ENCODE measurements at places on chromosomes 11 and 22.

DNA sequence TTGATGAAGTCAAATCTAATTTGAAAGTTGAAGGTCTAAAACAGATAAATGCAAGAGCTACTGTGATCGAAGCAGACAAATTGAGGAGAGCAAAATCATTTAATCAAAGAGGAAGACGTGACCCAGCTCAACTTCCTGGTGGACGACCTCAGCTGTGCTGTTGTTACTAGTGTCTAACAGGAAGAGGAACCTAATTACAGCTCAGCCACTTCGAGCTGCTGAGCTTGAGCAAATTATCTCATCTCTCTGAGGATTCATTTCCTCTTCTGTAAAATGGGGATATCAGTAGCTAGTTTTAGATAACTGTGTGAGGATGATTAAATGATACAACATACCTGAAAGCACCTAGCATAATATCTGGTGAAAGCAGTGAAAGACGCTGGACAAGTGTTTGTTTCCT lies 48.6 kb upstream of the OLFML1 start:
- DNase-seq: no peak

DNA sequence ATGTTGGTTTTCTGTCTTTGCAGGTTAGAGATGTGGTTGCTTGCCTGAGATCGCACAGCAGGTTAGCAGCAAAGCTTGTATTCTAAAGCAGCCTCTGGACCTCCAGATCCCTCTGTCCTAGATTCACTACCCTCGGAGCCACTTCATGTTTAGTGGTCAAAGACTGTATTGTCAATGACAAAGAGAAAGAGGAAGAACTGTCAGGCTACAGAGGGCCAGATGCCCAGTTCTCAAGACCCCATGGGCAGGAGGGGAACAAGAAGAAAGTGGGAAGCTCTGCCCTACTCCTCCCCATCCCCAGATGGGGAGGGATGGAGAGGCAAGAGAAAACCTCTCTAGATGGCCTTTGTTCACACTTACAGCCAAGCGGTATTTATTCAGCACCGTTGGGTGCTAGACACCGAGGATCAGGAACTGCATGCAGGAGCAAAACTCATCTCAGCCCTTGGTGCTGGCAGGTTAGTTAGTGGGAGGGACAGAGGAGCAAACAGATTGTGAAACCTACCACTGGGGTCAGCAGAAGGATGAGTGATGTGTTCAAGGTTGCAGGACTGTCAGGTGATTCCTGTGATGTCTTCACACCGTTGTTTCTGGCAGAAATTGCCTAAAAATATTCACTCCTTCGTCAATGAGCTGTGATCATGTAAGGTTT lies 38.3 kb upstream of the PTPRJ start:
- DNase-seq: no peak

- DNase-seq: no peak
Observed at GRCh38 chr11:12961615-12962014, 47.5 kb upstream of the RASSF10 start.

DNA sequence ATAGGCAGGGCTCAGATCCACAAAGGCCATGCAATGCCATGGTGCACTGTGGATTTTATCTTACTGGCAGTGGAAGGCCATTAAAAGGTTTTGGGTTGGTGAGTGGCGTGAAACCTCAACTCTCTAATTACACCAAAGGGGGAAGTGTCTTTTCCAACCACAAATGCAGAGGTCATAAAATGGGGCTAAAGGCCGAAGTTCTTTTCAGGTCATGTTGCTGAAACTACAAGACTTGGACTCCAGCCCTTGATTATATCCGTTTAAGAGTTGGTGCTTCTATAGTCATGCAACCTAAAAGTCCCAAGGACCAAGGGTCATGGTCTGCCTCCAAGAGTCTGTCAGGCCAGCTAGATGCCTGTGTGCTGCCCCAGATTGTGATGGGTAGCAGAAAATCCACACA lies 434.3 kb downstream of the RAB38 start:
- DNase-seq: no peak

DNA sequence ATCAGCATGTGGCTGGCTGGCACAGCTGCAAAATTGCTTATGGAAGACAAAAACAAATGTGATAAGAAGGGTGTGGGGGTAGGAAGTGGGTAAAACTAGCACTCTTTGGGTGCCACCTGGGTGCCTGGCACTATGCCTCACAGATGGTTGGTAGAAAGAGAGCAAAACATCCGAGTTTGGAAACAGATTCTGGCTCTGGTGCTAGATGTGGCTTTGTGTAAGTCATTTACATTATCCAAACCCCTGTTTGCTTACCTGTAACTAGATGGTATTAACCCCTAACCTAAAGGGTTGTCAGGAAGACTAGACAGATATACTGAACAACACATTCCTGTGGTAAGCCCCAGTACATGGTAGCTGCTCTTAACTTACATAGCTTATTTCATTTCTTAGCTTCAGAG lies 905.6 kb downstream of the DLG2 start:
- DNase-seq: no peak

- no peak for DNase-seq
Observed at GRCh38 chr11:120601536-120601935, 90.0 kb downstream of the GRIK4 start.

DNA sequence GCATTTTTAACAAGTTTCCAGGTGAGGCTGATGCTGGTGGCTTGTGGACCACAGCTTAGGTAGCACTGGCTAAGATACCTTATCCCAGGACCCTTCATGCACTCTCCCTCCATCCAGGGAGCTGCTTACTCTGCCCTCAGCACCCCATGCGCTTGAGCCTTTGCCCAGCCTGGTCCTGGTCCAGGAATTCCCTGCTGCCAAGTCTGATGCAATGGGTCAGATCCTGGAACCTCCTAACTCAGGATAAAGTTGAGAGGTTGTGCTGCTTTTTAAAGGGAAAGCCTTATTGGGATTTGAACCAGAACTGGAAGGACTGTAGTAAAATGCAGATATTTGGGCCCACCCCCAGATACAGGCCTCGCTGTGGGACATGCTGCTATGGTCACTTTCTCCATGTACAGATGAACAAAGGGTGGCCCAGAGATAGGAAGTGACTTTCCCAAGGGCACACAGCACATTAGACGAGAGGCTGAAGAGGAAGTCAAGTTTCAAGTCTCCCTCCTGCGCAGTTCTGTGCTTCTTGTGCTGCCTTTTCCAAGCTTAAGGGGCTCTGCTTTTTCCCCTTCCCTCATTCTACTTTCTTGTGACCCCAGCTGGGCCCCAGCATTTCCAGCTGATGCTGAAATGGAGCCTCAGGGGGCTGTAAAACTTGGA lies 824 bp upstream of the LGALS12 start:
- DNase-seq: no peak

DNA sequence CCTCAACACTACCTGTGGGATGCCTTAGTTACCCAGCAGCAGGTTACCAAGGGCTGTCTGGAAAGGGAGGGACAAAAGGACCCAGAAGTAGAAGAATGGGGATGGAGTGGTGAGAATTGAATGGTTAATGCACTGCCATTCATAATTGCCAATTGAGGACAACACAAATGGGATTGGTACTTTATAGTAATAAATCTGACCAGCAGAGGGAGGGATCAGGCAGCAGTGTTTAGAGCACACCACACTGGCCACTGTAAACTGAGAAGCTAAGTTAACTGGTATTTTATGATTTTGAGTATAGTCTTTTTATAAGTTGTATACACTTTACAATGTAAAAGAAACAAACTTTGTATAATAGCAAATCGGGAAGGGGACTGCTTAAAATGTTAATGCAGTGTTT lies 10.7 kb downstream of the TBRG1 start:
- DNase-seq: no peak

DNA sequence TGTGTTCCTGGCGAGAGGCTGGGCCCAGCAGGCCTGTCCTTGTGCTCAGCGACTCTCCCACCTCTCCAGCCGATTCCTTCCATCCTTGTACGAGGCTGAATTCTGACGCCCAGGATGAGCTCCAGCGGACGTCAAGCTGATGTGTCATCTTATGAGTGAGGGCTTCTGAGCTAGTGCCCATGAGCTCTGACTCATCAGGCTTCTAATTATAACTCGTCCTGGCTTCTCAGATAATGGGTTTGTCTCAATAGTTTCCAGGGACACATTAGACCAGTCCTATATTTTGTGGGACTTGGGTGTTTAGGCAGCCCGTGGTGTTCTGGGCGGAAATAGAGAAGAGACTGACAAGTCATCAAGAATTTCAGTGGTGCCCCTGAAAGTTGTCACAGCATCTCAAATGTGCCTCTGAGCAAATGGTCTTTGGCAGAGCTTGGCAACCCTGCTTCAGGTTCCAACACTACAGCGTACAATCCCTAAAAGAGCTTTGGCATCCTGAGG lies 108.2 kb upstream of the CD44 start:
- no peak for DNase-seq

DNA sequence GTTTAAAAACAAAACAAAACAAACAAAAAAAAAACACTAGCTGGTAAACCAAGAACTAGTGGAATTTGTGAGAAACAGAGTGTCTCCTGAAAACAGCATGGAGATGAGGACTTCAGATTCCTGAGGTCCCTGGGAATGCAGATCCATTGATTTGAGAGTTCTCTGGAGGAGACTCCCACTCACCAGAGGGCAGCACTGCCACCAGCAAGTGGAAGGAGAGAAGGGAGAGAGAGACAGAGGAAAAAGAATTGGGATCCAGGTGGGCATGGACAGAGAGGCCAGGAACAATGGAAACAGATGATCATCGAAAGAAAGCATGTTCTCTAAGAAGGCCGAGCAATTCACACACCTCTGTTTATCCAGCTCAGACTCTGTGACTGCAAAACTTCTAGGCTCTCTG lies 31.8 kb downstream of the ETS1 start:
- no peak for DNase-seq

DNA sequence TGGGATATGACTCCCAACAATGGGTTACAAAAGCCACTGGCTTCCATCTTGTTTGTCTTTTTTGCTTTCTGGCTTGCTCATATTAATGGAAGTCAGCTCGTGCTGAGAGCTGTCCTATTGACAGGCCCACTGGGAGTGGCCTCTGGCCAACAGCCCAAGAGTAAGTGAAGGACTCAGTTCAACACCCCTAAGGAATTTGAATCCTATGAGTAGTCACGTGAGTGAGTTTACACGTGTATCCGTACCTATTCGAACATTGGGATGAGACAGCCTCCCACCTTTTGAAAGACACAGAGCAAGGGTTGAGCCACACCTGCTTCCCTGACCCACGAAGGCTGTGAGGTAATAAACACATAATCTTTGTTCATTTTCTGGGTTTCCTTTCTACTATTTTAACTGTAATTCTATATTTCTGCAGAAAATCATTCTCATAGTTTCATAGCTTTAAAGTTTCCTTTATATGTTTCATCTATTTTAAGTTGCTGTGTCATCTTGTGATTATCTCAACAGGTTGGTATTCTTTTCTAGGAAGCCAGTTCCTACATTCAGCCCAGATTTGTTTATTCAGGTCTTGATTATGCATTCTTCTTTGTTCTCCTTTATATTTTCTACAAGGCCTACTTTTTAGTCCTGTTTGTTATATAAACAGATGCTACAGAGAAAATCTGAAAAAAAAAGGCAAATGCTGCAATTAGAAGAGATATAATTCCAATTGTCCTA lies 802.3 kb downstream of the CNTN5 start:
- no peak for DNase-seq

DNA sequence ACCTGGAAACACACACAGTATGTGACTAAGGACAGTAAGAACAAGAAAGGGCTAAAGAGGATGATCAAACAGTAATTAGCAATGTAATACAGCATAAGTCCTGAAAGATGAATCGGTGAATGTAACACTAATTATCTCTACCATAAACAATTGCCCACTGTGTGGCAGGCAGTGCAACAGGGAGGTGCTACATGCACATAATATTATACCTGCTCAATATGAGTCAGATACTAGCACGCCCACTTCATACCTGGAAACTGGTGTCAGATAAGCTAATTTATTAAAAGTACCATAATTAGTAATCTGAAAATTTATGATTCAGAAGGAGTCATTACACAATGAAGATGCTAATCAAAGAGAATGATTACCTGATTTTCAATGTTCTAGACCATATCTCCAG lies 14.9 kb downstream of the CASP12 start:
- DNase-seq: no peak

DNA sequence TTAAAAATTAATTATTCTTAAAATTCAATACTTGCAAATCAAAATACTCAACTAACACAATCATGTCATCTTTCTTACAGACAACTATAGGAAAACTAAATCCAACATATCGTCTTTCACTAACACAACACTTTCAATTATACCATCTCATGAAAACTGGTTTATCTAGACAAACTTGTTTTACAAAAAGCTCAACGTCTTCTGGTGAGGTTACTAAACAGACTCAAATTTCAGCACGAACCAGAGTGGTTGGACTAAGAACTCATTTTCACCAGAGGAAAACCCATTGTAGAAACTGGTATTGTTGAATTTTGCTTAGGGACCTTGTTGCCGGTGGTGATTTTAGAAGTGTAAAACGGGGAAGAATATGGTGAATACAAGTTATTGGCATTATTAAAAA lies 52.2 kb downstream of the NUP98 start:
- DNase-seq: no peak

- no peak for DNase-seq
Observed at GRCh38 chr22:23325183-23325582, 144.9 kb downstream of the BCR start.

- no peak for DNase-seq
Observed at GRCh38 chr11:120151536-120151935, 13.6 kb upstream of the TRIM29 start.

GRCh38 chr11:95584180-95584579 lies 205.4 kb downstream of the FAM76B start:
- DNase-seq: no peak

- no peak for DNase-seq
Observed at GRCh38 chr11:61489833-61490721, 18.5 kb upstream of the LRRC10B start.

- DNase-seq: no peak
Observed at GRCh38 chr11:78310500-78310909, 107.1 kb downstream of the GAB2 start.

DNA sequence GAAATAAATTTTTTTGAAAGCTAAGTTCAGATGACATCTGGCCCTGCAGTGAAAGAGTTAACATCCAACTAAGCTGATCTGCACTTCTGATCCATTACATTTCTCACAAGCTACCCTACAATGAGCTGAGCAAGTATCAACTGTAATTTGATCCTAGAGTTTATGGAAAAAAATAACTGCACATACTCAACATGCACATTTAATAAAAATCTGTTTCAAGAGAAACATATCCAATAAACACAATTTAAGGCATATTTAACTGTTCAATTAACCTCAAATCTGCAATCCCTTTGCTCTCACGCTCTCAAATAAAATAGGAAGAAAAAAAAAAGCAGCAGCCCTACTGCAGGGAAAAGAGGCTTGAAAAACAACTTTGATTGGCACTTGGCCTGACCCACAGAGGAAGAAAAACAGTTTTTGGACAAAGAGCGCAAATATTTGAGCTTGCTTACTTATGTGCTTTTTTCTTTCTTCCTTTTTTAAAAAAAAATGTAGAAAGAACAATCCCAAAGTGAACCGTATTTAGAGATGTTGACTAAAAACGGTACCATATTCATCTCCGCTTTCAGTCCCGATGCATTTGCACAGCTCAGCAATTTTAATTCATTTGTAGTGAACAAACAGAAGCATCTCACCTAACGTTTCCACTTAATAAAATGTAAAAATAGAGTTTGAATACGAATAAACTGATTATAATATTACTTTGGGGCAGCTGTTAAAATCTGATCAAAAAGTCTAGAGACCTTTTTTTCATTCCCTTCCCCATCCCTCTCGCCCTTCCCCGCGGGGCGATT lies 1.6 kb downstream of the SESN3 start:
- DNase-seq: no peak

GRCh38 chr11:104484804-104485554 lies 321.0 kb upstream of the PDGFD start:
- no peak for DNase-seq
